ENCODE measurements at places on chromosomes 3 and 15.

GRCh38 chr3:72597756-72598195 is 250.5 kb downstream of the SHQ1 start:
- no peak for DNase-seq

DNA sequence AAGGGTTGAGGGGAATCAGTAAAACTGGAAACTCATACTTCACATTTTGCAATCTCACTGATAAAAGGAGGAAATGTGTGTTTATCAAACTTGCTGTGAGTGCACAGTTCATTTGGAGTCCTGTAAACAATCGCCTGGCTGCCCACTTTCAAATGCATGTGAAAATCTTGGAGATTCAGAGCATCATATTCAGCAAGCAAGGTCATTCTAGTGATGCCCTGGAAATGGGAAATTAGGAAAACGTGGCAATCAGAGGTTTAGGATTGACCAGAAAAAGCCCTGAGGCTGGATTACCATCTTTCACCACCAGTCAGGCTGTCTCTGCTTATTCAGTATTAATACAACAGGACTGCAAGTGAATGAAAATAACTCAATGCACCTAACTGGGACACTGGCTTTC is 23.9 kb downstream of the DPH6 start:
- no peak for DNase-seq

- DNase-seq = no peak
These were observed 304.5 kb upstream of the GPR149 start for GRCh38 chr3:154734468-154734867.

DNA sequence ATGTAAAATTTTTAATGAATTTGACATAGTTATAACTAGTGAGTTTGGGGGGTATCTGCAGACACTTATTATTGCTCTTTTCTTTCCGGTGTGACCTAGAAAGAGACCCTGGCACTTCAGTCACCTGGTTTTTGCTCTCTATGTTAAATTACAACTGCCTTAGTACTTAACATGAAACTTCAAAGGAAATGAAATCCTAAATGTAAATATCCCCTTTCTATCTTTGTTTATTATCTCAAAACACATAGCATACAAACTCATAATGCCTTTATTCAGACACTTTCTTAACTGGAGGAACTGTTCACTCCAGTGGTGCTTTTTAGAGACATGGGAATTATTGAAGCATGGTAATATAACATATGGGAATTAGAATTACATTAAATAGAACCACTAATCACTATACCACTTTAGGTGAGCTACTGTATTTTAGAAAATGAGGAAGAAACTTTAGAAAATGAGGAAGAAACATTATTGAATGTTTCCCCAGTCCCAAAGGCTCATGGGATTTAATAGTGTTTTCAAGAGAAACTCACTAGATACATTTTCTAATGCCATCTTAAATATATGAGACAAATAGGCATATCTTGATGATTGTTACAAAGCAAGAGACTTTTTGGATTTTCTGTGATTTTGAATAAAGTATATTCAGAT is 119.5 kb upstream of the MLF1 start:
- no peak for DNase-seq

GRCh38 chr15:80512726-80513660 is 108.8 kb downstream of the ARNT2 start:
- no peak for DNase-seq

- no peak for DNase-seq
These were observed 6.0 kb downstream of the UBL7 start for GRCh38 chr15:74454764-74455500.

DNA sequence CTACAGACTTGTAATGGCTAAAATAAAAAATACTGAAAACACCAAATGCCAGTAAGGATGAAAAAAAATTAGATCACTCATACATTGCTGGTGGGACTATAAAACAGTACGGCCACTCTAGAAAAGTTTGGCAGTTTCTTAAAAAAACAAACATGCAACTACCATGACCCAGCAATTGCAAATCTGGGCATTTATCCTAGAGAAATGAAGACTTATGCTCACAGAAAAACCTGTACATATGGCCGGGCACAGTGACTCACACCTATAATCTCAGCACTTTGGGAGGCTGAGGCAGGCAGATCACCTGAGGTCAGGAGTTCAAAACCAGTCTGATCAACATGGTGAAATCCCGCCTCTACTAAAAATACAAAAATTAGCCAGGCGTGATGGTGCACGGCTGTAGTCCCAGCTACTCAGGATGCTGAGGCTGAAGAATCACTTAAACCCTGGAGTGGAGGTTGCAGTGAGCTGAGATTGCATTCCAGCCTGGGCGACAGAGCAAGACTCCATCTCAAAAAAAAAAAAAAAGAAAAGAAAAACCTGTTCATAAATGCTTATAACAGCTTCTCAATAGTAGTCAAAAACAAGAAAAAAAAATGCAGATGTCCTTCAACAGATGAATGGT is 5.6 kb downstream of the TP53BP1 start:
- DNase-seq = no peak

- DNase-seq = no peak
These were observed 51.7 kb upstream of the ICE2 start for GRCh38 chr15:60530653-60531052.

DNA sequence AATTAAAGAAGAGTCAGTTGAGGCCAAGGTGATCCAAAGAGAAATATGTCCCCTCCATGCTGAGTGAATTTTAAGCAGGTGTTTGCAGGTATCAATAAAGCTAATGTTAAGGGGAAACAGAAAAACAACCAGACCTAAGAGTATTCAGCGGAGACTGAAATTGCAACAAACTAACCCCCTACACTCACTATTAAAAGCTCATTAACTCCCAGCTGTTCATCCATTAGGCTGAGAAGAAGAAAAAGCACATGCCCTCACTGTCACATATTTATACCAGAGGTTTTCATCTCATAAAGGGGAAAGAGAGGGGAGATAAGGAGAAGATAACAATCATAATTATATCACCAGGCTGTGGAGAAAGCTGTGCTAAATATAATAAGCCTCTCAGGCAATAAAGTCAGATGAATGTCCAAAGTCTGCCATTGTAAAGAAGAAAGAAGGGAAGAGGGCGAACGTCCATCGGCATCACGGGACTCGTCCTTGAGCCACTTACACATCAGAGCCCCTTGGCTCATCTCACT is 145.2 kb downstream of the TAFA4 start:
- DNase-seq = no peak

GRCh38 chr3:112550859-112551258 is 10.9 kb downstream of the ATG3 start:
- no peak for DNase-seq

- peak; percentile 45 for DNase-seq
These were observed at the start of gene CYP1A1 for GRCh38 chr15:74725225-74725774. CYP1A1 (minus strand) TSS chr15:74725528; CDS start chr15:74723097, 2,431 bp downstream.

DNA sequence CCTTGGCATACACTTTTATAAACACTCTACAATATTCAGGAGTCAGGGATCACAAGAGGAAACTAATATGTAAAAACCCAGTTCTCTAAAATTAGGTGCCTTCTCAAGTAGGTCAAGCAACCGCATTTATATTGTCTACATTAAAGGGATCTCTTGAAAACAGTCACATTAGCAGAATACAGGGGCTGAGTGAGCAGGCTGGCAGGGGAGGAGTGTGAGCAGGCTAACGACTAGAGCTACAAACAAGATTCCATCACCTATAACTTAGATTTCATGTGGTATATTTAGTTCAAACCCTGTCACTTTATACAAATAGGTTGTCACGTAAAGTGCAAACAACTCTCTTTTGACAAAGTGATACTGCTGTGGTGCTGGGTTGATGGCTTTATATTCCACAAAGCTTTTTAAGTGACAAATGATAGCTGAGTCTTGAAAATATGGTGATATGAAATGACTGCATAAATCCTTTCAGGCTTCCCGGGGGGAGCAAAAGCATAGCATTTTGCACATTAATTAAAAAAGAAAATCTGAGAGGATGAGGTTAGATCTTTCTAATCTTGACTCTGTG is 937.9 kb downstream of the FHIT start:
- DNase-seq = no peak

DNA sequence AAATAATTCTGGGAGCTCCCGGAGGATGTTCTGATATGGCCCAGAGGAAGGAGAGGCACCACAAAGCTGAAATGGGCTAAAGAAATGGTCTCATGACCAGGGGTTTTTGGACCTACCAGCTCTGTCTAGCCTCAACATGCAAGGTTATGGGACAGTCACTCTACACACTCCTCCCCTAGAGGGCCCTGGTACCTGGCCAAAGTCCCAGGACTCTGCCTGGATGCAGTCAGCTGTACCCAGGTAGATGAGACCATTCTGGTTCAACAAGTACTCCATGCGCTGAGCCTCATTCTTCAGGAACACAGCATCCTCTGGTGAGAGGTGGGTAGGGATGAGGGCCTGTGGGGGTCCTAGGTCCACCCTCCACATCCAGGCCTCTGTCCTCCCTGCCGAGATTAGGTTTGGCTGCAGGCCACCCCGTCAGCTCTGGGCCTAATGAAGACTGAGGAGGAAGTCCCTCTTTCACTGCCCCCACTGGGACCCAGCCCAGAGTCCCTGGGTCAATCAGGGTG is 9.5 kb downstream of the EPB42 start:
- DNase-seq = no peak

GRCh38 chr3:13612829-13613228 is 63.9 kb downstream of the FBLN2 start:
- no peak for DNase-seq

DNA sequence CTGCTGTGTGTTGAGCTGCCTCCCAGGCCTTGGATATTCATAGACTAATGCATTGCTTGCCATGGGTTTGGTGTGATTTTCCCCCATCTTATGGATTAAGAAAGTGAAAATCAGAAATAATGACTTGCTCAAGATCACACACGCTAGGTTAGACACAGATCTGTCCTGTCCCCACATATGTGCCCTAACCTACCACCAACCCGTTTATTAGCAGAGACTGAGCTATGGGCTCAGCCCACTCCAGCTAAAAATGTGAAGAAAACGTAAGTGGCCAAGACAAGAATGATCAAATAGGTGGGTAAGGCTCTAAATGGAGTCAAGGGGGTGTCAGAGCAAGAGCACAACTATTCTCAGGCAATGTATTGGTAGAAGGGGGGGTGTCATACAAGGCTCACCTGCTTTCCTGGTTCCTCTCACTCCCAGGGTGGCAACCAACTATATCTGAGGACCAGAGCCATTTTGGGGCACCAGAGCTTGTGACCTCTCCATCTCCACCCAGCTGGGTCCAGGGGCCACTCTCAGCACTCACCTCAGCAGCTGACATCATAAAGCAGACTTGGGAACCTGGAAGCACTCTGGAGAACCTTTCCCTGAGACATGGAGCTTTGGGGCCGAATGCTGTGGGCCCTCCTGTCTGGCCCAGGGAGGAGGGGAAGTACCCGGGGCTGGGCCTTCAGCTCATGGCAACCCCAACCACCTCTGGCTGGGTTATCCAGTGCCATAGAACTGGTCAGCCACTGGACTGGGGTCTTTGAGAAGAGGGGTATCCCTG is 1.4 kb downstream of the HEMK1 start:
- DNase-seq = no peak

DNA sequence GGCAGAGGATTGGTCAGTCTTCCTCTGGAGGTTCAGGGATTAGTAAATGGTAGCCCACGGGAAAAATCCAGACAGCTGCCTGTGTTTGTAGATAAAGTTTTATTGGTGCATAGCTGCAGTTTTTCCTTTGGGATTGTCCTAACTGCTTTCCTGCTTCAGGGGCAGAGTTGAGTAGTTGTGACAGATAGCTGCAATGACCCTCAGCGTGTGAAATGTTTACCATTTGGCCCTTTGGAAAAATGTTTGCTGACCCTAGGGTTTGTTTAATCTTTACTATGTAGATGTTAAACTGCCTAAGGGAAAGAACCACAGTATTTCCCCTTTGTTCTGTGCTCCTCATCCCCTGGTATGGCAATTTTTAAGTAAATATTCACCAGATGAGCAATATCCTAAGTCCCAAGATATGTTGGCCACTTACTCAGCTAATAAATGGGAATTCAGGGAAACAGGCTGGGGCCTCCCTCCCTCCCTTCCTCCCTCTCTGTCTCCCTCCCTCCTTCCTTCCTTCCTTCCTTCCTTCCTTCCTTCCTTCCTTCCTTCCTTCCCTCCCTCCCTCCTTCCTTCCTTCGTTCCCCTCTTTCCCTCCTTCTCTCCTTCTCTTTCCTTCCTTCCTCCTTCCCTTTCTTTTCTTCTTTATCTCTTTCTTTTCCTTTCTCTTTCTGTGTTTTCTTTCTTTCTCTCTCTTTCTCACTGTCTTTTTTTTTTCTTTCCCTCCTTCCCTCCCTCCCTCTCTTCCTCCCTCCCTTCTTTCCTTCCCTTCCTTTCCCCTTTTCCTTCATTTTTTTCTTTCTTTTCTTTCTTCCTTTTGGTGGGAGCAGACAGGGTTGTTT is 234.6 kb upstream of the BHLHE40 start:
- no peak for DNase-seq

GRCh38 chr3:147380387-147380951 is 25.9 kb downstream of the ZIC4 start:
- DNase-seq = no peak

GRCh38 chr3:169527507-169527906 is 136.0 kb downstream of the MECOM start:
- no peak for DNase-seq

DNA sequence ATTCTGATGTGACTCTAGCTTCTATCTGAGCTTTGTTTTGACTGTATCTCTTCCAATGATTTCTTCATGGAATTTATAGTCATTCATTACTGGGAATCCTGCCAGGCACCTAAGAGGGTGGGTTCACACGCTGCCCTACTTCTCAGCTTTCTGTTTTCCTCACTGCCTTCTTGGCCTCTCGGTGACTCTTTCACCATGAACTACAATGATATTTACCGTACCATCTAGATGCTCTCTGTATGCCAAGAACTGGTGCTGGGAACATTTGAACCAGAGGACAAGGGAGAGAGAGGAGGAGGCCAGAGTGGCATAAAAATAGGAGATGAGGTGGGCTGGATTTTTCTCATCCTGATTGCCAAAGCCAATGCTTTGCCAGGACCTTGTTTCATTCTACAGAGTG is 280.0 kb upstream of the P2RY1 start:
- DNase-seq = no peak
